ENCODE measurements at places on chromosomes 3 and 15.

DNA sequence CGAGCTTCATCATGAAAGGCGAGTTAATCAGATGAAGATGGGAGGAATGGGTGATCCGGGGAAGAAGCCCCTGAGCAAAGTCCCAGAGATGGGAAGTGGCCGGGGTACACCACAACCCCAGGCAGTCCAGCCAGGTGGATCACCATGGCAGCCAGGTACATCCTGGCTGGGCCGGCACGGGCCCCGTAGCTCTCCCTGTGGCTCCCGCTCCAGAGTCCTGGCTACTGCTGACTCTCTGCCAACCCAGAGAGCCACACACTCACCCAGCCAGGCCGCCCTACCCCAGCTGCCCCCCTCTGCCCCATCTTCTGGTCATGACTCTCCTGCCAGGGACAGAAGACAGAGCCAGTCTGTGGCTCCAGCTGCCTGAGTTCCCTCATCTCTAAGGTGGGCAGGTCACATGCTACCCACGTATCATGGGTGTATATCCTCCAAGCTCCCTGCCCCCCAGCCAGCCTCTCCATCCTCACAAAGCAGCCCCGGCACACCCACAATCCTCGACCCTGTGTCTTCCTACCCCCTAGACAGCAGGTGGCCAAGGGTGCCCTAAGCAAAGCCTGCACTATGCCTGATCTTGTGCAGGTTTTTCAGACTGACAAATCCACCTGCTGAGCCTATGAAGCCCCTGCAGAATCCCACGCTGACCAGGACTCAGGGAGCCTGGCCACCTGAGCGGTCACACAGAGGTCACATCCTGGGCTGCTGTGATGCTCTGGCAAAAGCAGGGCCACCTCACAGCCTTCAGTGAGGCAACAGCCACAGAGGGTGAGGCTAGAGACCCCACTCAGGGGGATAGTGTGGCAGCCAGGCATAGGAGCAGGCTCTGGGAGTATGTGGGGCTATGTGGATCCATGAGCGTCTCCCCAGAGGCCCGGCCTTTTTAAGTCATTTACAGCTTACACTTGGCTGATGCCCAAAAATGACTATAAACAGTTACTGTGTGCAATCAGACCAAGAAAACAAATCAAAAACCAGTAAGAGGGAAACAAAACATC, 13.2 kb downstream of the XXYLT1 start:
- DNase-seq = no peak

DNA sequence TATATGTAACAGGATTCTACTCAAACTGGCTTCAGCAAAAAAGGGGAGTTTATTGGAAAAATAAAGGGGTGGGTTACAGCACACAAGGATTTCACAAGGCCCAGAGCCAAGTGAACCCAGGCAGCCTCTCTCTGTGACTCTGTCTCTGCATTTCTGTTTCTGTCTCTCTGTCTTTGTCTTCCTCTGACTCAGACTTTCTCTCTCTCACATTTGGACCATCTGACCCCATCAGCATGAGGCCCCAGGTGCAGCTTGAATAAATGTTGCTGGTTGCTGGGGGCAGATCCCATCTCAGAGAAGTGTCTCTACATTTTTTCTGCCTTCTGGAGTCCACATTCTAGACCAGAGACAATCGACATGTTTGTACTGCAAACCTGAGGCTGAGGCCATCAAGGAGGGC, 45.0 kb downstream of the RPLP1 start:
- no peak for DNase-seq

DNA sequence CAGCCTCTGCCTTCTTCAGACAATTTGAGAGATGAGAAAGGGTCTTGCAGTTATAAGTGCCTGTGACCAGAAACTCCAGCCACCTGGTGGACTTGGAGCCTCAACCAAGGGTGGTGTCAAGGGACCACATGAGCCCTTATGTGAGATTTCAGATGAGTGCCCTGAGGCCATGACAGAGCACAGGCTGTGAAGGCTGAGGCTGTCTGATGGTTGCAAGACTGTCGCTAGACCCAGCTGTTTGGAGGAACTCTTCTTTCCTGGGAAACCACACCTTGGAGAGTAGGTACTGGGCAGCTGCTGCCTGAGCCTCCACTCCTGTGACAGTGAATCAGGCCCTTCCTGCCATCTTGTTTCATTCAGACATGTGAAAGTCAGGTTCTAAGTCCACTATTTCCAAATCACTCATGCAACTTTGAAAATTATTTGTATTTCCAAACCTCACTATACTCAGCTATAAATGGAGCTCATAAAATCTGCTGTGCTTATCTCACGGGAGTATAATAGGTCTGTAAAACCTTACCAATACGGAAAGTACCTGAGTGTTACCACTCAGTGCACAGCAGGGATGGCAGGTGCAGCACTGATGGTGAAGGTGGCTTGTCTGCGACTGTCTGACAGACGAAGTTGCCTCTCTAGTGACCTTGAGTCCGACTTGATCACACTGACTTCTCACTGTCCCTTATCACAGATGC, 99.4 kb downstream of the RPL39L start:
- no peak for DNase-seq

- DNase-seq = no peak
Measured at GRCh38 chr3:121957674-121958415, 63.6 kb downstream of the SLC15A2 start.

DNA sequence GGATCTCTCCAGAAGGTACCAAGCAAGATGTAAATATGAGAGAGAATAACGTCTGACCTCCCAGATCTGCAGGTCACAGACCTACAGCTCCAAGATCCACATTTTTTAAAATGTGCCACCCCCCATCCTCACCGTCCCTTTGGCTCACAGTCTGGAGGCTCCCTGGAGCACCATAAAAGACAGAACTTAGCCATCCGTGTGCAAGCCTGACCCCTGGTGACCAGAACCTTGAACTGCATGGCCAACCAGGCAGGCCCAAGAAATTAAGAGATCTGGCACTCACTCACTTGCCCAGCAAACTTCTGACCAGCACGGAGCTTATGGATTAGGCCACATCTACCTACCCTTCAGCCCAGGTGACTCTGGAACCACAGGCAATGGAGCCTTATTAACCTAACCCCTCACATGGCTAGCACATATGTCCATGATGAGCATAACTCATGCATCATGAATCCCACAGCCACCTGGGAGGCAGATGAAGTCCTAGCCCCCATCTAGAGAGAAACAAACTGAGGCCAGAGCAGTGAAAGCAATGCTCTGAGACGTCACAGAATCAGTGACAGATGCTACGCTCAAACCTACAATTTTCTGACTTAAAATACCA, 275.3 kb downstream of the UACA start:
- DNase-seq = peak; percentile 60

DNA sequence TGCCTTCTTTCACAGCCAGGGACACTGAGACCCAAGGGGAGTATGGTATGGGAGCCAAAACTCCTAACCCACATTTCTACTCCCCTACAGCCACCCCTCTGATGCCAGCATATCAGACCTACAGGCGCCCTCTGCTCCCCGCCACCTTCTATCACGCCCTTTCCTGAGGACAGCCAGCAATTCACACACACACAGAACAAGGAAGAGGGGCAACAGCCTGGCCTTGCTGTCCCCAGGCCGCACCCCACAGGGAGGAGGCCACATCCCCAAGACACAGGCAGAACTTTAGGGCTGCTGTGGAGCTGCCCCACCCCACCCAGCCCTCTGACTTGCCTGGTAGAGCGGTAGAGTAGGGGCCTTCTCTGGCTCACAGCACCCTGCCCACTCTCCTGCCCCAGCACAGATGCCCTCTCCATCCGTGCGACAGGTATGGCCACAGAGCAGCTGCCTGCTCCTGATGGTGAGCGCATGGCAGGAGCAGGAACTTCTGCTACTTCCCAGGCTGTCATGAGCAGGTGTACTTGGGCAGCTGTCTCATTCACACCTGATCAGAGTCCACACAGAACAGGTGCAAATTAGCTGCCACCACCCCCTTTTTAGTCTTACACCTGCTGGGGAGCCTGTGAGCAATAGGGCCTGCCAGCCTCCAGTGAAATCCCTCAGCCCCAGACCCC, 33.4 kb downstream of the CCDC33 start:
- DNase-seq = no peak

GRCh38 chr3:198107840-198108734, 148.1 kb downstream of the LMLN start:
- DNase-seq = peak; percentile 9

DNA sequence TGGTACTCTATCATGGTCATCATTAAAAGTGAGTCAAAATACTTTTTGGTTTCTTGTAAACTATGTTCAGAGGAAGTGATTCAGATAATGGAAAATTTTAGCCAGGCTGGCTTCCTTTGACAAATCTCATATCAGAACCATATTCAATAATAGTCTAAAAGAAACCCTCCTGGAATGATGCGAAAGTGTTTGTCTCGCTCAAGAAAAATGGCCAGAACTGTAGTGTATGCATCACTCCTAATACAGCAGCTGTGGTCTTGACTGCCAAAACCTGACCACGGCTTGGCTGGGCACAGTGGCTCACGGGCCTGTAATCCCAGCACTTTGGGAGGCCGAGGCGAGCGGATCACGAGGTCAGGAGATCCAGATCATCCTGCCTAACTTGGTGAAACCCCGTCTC, 35.6 kb upstream of the KCNMB2 start:
- DNase-seq = no peak
